ENCODE measurements at places on chromosomes 6 and 20.

- DNase-seq = no peak
These were observed 72.4 kb downstream of the TULP4 start for GRCh38 chr6:158384671-158385110.

- DNase-seq = no peak
These were observed 220.4 kb downstream of the PLCB1 start for GRCh38 chr20:8352486-8352885.

GRCh38 chr20:60220706-60221105 is 262.5 kb downstream of the CDH26 start:
- DNase-seq = no peak

DNA sequence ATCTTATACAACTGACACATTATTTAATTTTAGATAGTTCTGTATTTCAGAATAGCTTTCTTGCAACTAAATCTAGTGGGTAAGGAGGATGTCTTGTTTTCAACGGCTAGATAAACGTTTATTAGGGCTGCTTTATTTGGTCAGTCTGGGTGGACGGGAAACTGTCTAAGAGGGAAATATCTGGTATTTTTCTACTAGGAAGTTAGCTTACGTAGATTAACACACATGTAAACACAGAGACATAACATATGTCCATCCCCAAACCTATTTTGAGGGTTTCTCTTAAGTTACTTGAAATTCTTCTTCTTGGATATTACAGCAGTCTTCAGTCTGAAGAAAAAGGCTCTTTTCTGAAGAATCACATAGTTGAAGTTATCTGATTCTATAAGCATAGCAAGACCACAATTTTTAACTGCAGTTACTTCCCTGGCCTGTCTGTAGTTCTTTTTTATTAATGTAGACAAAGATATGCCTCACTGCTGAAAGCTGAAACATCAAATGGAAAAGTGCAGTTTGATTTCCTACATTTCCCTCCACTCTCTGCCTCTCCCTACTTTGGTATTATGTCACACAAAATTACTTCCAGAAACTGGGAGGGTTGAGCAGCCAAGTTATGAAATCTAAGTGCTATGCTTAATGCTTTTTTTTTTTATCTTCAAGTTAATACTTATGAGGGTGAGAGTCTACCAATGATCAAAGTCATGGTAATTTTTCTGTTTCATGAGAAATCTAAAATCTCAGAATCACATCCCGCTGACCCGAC is 37.4 kb downstream of the PLAGL1 start:
- peak; percentile 9 for DNase-seq

DNA sequence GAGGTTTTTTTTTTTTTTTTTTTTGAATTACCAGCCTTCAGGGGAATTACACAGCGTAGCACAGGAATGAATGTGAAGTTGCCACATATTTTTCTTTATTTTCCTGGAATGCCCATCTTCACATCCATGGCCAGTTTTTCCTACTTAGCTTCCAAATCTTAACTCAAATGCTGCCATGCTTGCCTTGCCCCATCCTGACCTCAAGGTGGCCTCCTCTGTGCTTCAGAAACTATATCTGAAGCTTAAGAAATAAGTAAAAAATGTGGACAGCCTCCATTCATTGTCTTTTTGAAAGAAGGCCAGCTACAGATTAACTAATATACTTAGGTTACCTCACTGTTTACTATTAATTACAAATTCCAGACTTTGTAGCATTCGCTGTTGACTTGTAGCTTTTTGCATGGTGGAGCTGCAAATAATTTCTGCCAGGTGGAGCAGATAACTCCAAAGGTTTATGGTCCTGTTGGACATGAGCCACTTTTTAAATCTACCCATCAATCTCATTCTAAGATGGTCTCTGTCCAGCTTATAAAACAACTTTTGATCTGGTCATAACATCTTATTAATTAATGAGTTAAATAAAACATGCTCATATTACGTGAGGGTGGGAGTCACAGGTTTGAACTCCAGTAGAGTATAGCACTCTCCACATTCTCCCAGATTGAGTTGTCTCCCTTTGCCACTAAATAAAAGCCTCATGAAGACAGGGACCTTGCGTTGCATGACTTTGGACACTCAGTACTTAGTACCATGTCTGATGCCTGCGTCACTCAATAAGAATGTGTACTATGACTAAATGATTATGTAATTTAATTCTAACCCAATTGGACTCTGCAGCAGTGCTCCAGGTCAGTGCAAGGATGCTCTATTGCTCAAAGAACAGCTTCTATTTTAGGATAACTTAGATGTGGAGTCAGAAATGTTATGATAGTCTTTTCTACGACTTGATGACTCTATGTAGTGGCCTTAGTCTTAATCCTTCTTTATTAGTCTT is 678.6 kb upstream of the CITED2 start:
- peak; percentile 73 for DNase-seq

GRCh38 chr6:35745509-35745908 is 8.7 kb downstream of the ARMC12 start:
- DNase-seq = no peak

- no peak for DNase-seq
These were observed 61.1 kb downstream of the GRM4 start for GRCh38 chr6:34084591-34085290.

DNA sequence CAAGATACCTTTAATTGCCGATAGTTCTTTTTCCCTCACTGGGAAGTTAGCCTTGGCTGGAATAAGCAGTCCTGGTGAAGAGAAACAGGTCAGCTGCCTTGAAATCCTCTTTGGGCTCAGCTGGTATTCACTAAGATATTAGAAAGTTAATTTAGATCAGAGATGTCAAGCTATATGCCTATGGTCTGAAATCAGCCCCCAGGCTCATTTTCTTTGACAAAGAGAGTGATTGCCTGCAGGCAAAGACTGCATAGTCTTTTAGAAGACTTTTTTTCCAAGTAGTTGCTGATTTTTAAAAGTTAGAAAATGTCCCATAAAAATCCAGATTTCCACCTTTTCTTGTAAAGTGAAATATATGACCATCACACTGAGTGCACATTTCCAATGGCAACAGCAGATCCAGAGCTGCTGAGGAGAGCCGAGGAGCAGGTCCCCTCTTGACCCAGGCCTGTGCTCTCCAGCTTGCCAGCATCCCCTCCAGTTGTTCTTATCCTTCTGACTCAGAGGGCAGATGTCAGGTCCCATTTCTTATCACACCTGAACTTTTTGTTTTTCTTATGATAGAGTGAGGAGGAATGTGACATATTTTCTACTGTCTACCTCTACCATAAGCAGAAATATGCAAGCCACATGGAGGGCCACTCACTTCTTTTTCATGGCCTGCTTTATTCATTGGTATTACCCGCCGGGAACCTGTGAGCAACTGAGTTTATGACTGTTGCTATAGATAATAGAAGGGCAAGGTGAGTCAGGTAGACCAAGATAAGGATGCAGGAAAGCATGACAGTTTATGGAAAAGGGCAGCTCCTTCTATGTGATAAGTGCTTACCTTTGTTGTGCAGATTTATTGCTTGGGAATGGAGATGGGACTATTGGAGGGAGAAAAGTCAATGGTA is 17.6 kb upstream of the L3MBTL3 start:
- DNase-seq = no peak

DNA sequence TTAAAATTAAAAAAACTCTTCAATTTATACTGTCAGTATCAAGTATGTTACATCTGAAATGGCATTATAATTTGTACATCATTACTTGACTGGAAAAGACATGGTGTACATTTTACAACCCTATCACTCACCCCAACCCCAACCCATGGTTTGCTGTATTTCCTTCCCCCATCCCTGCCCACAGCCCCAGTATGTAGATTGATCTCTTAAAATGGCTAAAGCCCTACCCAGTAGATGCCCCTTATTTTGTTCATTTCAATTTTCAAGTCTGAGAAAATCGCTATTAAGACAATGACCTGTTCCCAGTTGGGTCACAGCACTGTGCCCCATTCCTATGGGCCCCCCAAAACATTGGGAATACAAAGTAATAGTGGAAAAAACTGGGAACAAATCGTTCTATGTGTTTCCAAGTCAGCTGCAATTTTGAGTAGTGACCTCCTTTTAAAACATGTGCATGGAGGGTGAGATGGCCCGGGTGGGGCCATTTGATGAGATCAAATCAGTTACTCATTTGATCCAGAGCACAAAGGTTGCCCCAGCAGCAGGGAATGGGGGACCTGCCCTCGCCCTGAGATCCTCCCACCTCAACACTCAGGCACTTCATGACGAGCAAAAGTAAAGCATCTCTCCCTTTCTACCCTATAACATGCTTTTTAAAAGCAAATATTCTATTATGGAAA is 13.3 kb downstream of the EZR start:
- DNase-seq = no peak

GRCh38 chr6:166861304-166861703 is 95.0 kb downstream of the RNASET2 start:
- DNase-seq = no peak

DNA sequence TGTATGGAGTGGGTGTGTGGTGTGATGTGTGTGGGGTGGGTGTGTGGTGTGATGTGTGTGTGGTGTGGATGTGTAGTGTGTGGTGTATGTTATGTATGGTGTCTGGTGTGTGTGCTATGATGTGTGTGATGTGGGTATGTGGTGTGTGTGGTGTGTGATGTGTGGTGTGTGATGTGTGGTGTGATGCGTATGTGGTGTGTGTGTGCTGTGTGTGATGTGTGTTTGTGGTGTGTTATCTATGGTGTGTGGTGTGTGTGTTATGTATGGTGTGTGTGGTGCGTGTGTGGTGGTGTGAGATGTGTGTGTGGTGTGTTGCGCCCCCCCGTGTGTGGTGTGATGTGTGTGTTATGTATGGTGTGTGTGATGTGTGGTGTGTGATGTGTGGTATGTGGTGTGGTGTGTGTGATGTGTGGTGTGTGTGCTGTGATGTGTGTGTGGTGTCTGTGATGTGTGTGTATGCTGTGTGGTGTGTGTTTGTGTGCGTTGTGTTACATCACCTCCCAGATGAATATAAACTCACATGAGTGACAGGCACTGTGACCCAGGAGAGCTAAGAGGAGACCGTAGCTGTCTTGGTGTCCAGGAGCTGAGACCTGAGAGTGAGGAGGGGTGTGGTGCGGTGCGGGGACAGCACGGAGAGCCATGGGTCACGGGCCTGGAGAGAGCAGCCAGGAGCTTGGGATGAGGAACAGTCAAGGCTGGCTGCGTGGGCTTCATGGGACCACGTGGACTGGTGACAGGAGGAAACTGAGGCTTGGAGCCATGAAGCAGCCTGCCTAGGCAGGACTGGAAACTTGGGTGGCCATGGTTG is 8.8 kb downstream of the DLGAP4 start:
- DNase-seq = no peak

DNA sequence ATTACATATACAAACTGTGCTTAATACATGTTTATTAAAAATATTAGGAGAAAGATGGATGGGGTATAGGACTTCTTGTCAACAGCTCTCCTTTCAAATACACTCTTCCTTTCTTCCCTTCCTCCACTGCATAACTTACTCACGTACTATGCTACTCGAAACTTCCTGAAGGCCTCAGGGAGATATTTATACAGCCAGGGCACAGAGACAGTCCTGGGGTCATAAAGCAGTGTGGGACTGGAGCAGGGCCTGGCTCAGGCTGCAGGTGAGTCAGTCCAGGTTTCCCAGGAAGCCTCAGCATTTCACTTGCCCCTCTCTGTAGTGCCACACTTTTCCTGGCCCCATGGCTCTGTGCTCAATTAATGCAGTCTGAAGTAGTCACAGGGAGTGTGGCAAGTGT is 157.0 kb downstream of the UBE3D start:
- no peak for DNase-seq

DNA sequence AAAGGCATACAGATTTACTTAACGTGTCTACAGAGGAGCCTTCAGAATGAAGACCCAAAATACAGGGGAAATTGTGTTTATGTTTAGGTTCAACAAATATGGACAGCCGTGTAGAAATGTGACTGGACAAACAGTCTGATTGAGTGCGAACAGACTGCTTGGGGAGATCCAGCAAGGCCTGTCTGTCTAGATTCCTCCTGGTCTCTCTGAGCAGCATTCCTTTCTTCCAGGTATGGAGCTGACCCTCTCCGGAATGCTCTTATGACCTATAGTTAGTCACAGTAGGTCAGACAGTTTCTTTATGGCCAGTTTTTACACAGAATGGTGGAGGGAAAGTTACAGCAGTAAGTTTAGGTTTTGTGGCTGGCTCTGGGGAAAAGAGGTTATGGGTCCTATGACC is 9.0 kb downstream of the RIN2 start:
- DNase-seq = no peak

DNA sequence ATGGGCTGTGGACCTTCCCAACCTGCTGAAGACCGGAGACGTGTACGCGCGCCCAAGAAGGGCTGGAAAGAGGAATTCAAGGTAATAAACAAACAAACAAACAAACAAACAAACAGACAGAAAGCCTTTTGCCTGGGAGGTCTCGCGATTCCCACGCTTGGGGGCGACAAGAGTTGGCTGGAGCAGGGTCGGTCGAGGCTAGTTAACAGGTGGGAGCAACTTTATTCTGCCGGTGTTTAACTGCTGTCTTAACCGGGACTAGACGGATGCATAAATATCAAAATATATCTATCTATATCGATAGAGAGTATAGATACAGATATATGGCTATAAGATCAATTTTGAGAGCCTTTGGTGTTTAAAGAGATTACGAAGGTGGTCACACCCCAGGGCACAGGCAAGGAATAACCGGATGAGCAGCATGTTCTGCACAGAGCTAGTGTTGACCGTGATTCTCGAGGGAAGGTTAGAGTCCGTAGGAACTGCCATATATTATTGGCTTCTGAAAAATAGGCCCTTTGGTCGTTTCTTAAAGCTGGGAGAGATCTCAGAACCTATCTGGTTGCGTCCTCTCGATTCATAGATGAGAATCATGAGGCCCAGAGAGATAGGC is 514 bp downstream of the STMND1 start:
- no peak for DNase-seq

DNA sequence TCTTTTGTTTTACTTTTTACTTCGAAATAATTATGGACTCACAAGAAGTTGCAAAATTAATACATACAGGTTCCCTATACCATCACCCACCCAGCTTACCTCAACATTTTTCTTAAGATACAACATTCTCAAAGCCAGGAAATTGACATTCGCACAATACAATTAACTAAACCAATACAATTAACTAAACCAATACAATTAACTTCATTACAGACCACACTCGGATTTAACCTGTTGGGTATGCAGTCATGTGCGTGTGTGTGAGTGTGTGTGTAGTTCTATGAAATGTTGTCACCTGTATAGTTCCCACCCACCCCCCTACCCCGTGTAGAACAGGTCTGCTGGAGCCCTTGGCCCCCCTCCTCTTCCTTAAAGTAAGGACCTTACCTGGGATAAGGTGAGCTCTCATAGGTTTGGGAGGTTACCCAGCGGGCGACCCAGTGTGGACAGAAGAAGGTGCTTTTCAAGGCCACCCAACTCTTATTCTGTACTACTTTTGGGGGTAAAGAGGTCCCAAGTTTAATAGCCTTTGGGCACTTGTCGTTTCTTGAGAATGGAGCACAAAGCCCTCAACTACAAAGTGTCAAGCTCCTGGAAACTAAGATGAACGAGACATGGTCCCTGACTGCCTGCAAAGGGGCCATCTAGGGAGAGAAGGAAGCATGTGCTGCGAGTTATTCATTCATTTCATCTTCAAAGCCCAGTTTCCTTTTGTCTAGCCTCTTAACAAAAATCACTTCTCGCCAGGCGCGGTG is 544 bp upstream of the STK38 start:
- DNase-seq = no peak

DNA sequence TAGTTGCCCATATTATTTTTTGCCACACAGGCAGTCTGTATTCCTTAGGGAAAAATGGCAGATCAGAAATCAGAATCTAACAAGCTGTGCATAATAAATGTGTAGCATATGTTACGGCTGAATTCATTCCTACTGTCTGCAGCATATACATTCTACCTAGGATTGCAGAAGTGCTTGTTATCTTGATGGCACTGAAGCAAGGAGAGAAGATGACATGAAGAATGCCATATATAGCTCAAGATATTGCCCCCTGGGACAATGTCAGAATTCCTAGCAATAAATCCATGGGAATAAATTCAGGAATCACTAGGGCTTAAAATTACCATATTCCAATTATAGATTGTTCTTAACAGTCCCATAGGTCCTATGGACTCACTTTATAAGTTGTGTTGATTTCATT is 293.0 kb upstream of the CNR1 start:
- DNase-seq = no peak

Measured in fibroblast of skin of right biceps (primary cell).